ENCODE measurements at places on chromosomes 6 and 20.

GRCh38 chr20:62980970-62981369 lies 25.8 kb downstream of the BHLHE23 start:
- no peak for DNase-seq

GRCh38 chr6:3186974-3187382 lies 29.6 kb upstream of the TUBB2A start:
- no peak for DNase-seq

DNA sequence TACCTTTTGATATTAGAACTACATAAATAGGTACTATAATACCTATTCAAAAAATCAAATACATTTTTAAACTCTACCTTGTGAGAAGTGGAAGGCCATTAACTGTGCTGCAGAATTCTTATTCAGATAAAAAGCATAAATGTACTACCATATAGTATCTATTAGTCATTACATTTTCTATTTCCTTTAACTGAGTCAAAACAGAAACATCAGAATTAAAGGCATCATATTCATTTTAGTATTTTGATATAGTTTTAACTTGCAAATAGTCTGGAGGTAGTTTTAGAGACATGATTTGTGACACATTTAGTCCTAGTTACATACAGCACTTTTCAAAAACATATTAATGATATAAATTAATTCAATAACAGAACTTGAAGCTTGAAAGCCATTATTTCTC lies 39.9 kb upstream of the TAB2 start:
- no peak for DNase-seq

DNA sequence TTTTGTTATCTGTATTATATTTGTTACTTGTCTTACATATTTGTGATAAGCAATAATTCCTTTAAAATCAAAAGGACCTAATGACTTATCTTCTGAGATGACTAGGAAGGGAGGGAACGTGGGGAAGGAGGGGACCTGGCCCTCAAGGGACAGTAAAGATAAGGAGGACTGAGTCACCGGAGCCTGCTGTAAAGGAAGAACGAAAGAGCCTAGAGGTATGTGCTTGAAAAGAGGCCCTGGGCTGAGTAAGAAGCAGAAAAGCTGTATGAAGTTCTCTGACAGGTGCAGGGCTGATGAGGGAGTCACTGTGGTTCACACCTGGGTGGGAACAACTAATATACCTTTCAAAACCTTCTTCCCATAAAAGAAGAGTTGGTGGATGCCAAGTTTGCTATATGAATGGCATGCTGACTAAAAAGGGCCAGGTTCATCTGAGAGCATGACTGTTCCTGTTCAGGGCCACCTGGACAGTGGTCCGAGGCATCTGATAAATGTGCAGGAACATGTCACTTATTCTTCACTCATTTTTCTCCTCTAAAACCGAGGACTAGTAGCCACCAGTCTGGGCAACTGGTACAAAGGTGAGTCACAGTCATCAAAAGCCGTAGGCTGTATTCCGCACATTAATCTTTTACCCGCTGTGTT lies 111.3 kb downstream of the TNFAIP3 start:
- no peak for DNase-seq

- peak; percentile 28 for DNase-seq
Measured at GRCh38 chr6:133040094-133040802, 200.9 kb upstream of the EYA4 start.

GRCh38 chr6:27864906-27865849 lies 47.0 kb downstream of the OR2B2 start:
- DNase-seq = peak; percentile 97

GRCh38 chr6:164230259-164230658 lies 815.7 kb downstream of the QKI start:
- DNase-seq = no peak

DNA sequence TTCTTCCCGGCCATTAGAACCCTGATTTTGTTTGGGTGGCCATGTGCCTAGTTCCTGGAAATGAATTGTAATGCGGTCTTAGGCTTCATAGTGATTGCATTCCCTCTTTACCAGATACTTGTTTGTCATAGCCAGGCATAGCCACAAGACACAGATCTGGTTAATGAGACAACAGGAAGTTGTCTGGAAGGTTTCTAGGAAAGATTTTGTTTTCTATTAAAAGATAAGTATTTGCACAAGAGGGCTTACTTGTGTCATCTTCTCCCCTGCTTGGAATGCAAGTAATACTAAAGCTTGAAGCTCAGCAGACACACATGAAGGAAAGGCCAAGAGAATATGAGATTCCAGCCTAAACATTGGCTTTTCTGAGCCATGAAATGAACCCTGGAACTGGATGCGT lies 12.9 kb downstream of the FARS2 start:
- DNase-seq = no peak

GRCh38 chr6:3797231-3798054 lies 45.9 kb upstream of the PXDC1 start:
- DNase-seq = peak; percentile 58
